Amniotic stem cell (primary cell): ENCODE measurements at places on chromosomes 6 and 20.

- DNase-seq = no peak
These were observed 62.9 kb upstream of the ZNF217 start for GRCh38 chr20:53656293-53657202.

- no peak for DNase-seq
These were observed 588 bp upstream of the ACSS2 start for GRCh38 chr20:34875642-34876405.

GRCh38 chr6:138966870-138967269 is 21.2 kb downstream of the REPS1 start:
- no peak for DNase-seq

DNA sequence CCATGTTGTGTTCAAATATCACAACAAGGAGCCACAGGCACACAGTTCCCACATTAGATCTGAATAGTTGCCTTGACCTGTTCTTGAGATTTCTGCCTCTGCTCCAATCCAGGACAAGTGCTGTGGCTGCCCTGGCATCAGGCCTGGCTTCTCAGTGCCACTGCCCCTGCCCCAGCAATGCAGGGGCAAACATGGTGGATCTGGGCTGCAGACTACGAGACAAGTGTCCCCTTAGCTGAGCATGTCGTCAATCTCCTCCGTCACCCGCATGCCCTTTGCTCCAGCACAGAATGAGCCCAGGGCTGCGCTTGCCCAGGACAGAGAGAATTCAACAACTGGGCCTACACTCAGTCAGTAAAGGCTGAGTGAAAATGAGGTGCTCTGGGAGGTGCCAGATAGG is 201.6 kb downstream of the SYNDIG1 start:
- DNase-seq = no peak

GRCh38 chr20:41234546-41234945 is 83.0 kb downstream of the ZHX3 start:
- no peak for DNase-seq

- no peak for DNase-seq
These were observed 97.5 kb downstream of the DOK5 start for GRCh38 chr20:54572665-54573435.

GRCh38 chr6:51118792-51119191 is 300.1 kb downstream of the TFAP2B start:
- no peak for DNase-seq

DNA sequence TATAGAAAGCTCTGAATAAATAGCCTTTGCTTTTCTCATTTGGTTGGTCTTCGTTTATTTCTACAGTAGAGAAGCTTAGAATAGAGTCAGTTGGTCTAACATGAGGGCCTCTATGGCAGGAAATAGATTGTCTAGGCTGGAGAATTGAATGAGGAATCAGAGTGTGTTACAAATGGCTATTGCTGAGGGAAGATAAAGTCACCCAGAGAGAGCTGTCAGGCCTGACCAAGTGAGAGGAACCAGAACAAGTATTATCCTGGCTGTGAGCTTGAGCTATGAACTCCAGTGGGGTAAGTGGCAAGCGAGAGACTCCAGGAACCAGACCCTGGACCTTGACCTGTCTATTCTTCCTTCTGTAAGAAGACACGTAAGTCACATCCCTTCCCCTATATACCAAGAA is 353.1 kb downstream of the CD83 start:
- DNase-seq = no peak

- no peak for DNase-seq
These were observed 46.3 kb downstream of the SOD2 start for GRCh38 chr6:159646733-159647132.

- DNase-seq = no peak
These were observed 67.1 kb upstream of the NOTCH4 start for GRCh38 chr6:32290886-32291450.

DNA sequence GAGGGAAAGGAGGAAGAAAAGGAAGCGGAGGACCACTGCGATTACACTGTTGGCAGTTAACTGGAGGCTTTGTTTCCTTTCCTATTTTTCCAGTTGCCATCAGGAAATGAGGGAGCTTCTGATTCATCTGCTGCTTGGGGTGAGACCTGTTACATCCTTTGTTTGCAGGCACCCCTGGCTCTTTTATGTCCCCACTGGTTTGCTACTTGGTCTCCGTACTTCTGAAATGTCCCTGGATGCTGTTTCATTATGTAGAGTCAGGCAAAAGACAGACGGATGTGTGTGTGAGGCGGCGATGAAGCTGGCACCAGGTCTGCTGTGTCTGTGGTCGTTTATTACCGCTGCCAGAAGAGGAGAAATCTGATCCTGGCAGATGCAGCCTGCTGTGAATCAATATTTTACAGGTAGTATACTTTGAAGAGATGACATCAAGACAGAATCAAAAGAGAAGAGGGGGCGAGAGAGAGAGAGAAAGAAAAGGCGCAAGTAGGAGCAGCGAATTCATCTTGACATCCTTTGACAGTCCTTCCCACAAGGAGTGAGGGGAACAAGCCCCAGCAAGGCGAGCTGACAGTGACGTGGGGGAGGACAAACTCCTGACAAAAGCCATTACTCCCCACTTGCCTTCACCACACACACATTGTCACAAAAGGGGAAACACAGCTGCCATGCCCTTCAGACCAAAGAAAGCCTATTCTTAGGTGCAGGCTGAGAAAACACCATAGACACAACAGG is 145.9 kb upstream of the FBXL4 start:
- DNase-seq = no peak
